Activated T-cell treated with anti-CD3 and anti-CD28 coated beads, Interleukin-2, amount 50 U/mL, for 72 hours (primary cell): ENCODE measurements at places on chromosomes 3 and 15. TPM values are rescaled to one million over a fixed set of nuclear protein-coding genes. Genes with fewer than 3 reads are reported as not detected.

Gene APBA2
- 9.8 TPM for total RNA-seq

Gene ERICH6
- total RNA-seq = 0.19 TPM

Gene PSTPIP1
- 141 TPM for total RNA-seq

Gene SEMA4B
- total RNA-seq = 14.2 TPM

Gene C2CD4A
- 0.46 TPM for total RNA-seq

Gene GPR160
- total RNA-seq = 14.4 TPM

Gene PLA2G4F
- total RNA-seq = 0.07 TPM

Gene MRPL46
- total RNA-seq = 35.8 TPM

Gene DGKG
- total RNA-seq = 1.0 TPM

Gene IL17RD
- 0.07 TPM for total RNA-seq

Gene FBXL22
- total RNA-seq = 0.79 TPM

Gene NAALADL2
- not detected for total RNA-seq

Gene GOLGA6D
- not detected for total RNA-seq

Gene ITPKA
- 12.9 TPM for total RNA-seq

Gene HERC2
- total RNA-seq = 42.9 TPM

Gene GOLGA8T
- not detected for total RNA-seq

Gene ZMYND10
- 1.2 TPM for total RNA-seq

Gene SUSD5
- not detected for total RNA-seq

Gene SOX2
- 0.16 TPM for total RNA-seq

Gene TP63
- total RNA-seq = 1.6 TPM

Gene SLC35G2
- 3.7 TPM for total RNA-seq

Gene KIF7
- total RNA-seq = 1.8 TPM

Gene TJP1
- 0.16 TPM for total RNA-seq

Gene GLDN
- total RNA-seq = not detected

Gene DNASE1L3
- not detected for total RNA-seq

Gene GABRR3
- total RNA-seq = not detected

Gene SCN11A
- 0.22 TPM for total RNA-seq

Gene CASR
- 0.23 TPM for total RNA-seq

Gene KIF9
- 4.0 TPM for total RNA-seq

Gene CLDN16
- not detected for total RNA-seq

Gene CRABP1
- total RNA-seq = 0.65 TPM

Gene SLC22A13
- 1.0 TPM for total RNA-seq

Gene POMGNT2
- total RNA-seq = 6.6 TPM

Gene ANKUB1
- not detected for total RNA-seq

Gene SLC26A6
- total RNA-seq = 42.2 TPM

Gene PRR23A
- total RNA-seq = not detected

Gene CHL1
- total RNA-seq = not detected

Gene CCDC13
- 0.32 TPM for total RNA-seq

Gene SERINC4
- total RNA-seq = 0.14 TPM

Gene PLAAT1
- not detected for total RNA-seq

Gene MYRIP
- total RNA-seq = not detected

Gene BBS4
- total RNA-seq = 27.2 TPM

Gene ZNF662
- 3.8 TPM for total RNA-seq

Gene ATP13A4
- total RNA-seq = 3.2 TPM

Gene TM6SF1
- total RNA-seq = 25.1 TPM

Gene SMCO1
- not detected for total RNA-seq

Gene EIF3J
- 61.1 TPM for total RNA-seq

Gene XCR1
- total RNA-seq = not detected

Gene OCA2
- 0.14 TPM for total RNA-seq

Gene CISH
- 271 TPM for total RNA-seq

Gene CCR1
- total RNA-seq = 0.17 TPM

Gene RARRES1
- not detected for total RNA-seq

Gene POLQ
- total RNA-seq = 17.9 TPM
